Stimulated activated naive B cell treated with anti-CD40 and anti-IgM and Interleukin-4, amounts not matched to agents 10 μg/mL and 1 μg/mL and 100 μg/mL, for 72 hours (primary cell): ENCODE measurements at places on chromosomes 5 and 9.

DNA sequence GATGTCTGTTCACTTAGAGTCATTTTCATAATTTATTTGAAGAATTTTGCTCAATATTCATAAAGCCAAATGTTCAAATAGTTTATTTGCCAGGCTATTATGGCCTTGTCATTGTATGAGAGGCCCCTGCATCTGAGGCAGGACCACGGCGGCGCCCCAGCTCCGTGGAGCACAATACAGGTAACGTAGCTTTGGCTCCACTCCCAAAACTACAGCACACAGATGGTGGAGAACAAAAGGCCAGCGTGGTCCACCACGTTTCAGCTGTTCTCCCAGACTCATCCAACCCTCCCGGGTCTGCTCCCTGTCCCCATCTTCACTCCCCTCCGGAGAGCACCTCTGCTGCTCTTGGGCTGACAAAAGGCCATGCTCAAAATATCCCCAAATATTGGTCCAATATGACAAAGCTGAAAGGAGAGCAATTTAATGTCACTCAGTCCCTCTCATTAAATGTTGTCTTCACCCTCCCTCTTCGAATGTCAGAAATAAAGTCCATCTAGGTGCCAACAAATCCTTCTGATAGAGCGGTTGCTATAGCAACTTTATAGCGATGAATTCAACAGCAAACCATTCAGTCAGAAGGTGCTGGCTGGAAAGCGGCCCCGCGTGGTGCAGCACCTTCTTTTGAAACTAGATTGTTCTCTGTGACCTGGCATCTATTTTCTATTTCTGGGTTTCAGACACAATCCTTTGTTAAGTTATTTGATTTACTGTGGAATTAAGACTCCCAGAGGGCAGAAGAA, 504.3 kb downstream of the ARHGEF28 start:
- peaks cover 24% of the 10 kb centered on the region for H3K27me3 ChIP-seq
- H3K36me3 ChIP-seq, result no peaks in the 10 kb centered on the region
- H3K4me1 ChIP-seq, result no peaks in the 10 kb centered on the region
- no peak overlapping the region for H3K27ac ChIP-seq

GRCh38 chr5:39471836-39472508, 47.2 kb upstream of the DAB2 start:
- H3K36me3 ChIP-seq, result no peaks in the 10 kb centered on the region
- no peak for DNase-seq
- peaks cover 9% of the 10 kb centered on the region for H3K4me1 ChIP-seq
- H3K4me3 ChIP-seq, result no peak overlapping the region
- no peak overlapping the region for H3K27ac ChIP-seq

DNA sequence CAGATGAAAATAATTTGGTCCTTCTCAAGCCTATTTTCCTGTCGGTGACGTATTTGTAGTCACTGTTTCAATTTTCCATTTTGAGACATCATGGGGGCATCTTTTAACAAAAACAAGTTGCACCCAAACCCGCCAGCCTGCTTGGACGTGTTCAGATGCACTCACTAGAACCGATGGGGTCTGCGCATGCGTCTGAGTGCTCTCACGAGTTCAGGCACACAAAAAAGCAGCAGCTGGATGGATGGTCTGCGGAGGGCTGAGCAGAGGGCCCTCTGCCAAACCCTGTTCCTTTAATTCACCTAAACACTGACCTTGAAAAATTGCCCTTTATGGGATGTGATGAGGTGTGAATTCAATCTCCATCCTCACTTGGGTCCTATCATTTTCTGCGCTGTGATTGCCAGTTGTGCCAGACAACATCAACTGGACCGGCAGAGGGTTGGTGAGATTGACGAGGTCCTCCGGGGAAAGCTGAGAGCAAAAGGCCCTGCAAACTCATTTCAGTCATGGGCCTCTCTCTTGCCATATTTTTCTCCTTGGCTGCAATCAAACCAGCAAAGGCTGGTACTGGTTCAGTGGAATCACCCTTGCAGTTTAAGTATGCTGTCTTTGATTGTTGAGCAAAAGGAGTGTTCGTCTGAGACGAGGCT, 251.9 kb downstream of the NFIB start:
- H3K36me3 ChIP-seq, result no peaks in the 10 kb centered on the region
- no peaks in the 10 kb centered on the region for H3K4me1 ChIP-seq
- no peak overlapping the region for H3K4me3 ChIP-seq
- DNase-seq, result no peak
- H3K27ac ChIP-seq, result no peak overlapping the region

- peak; percentile 40 for DNase-seq
- no peaks in the 10 kb centered on the region for H3K36me3 ChIP-seq
- no peak overlapping the region for H3K4me3 ChIP-seq
- peaks cover 43% of the 10 kb centered on the region for H3K27me3 ChIP-seq
These were observed 45.1 kb downstream of the TGFBI start for GRCh38 chr5:136073714-136074529.

DNA sequence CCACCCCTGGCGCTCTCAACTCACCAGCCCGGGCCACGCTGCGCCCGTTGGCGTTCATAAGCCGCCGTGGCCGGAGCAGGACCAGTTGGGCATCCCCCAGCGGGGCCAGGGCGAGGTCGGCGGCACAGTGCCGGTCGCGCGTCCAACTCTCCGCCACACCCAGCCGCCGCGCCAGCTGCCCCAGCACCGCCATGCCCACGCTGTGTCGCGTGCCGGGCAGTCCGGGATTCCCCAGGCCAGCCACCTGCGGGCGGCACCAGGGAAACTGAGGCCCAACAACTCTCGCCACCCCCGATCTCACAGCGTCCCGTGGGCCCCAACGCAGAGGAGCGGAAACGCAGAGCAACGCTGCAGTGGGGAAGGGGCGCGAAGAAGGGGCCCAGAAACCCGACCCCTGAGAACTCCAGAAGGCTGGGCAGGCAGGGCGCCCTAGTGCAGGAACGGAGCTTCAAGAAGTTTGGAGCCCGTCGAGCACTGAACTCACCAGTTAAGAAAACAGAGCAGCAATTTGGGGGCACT, 453 bp downstream of the PTRH1 start:
- H3K36me3 ChIP-seq, result peaks cover 20% of the 10 kb centered on the region
- H3K4me3 ChIP-seq, result peak overlapping the region; percentile 96
- peak overlapping the region; percentile 96 for H3K27ac ChIP-seq
- no peaks in the 10 kb centered on the region for H3K27me3 ChIP-seq
- DNase-seq, result no peak
- H3K4me1 ChIP-seq, result peaks cover 17% of the 10 kb centered on the region
